Globus pallidus (tissue), 1 donor: ENCODE measurements at places on chromosomes 13 and 19.

DNA sequence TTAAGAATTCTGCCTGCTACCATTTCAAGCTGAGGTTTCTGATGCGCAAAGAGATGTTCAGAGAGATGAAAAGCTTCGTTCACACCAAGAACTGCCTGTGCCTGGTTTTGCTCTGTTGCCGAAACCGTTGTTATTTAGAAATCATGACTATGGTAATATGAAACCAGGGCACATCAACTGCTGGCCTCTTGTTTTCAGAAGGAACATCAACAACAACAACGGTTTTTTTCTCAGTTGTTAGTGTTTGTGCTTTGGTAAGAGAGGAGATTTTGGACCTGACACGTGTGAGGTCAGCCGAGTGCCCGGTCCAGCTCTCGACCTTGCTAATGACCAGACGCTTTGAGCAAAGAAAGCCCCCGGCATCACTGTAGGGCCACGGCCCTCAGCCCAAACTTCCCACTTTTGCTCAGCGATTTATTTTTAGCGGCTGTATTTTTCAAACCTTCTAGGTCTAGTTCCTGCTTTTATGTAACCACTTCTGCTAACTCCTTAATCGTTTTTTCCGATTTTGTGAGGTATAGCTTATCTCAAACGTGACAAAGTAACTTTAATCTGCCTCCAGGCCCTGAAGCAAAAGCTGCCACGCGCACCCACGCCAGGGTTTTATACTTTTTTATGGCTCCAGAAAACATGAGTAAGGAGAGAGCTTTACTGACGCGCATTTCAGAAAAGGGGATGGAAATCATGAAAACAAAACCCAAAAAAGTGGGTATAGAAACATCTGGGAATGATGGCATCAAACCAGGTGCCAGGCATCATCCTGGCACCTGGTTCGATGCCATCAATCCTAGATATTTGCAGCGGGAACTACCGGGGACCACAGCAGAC, 42.0 kb downstream of the KLF2 start:
- peak; percentile 20 for DNase-seq

DNA sequence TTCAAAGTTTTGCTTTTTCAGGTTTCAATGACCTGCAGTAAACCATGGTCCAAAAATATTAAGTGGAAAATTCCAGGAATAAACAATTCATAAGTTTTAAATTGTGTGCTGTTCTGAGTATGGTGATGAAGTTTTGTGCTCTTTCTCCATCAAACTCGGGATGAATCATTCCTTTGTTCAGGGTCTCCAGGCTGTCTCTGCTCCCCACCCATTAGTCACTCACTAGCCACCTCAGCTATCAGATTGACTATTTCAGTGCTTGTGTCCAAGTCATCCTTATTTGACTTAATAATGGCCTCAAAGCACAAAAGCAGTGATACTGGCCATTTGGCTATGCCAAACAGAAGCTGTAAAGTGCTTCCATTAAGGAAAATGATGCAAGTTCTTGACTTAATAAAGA, 1140.4 kb downstream of the EFNB2 start:
- DNase-seq, result no peak

DNA sequence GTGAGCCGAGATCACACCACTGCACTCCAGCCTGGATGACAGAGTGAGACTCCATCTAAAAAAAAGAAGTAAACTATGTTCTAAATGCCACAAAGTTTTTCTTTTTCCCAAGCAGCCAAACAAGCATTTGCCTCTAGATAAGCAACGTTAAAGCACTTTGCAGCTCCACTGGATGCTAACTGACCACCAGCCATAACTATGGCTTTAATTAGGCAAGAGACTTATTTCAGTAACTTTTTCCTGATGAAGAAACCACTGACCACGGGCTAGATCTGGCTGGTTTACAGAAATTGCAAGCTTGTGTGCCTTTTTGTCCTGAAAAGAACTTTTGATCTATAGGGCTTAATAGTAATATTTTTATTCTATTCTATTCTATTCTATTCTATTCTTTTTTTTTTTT, 22.1 kb downstream of the CD70 start:
- DNase-seq, result no peak

DNA sequence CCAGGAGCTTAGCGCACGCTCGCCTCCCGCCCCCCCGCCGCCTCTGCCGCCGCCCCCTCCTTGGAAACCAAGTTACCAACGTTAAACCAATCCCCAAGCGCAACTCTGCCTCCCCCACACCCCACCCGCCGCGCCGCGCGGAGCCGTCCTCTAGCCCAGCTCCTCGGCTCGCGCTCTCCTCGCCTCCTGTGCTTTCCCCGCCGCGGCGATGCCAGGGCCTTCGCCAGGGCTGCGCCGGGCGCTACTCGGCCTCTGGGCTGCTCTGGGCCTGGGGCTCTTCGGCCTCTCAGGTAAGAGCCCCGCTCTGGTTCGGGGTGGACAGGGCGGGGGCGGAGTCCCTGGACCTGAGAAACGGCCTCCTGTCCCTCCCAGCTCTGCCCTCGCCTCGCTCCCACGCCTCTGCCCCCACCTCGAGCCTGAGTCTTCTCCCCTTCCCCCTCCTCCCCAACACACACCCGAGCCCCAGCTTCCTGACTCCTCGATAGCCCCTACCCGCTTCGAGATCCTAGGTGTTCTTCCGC, at the start of gene ICAM5:
Gene ICAM5, plus strand, starts transcription at position 117 of the 521 bp plus-strand sequence. Its CDS starts 92 bp downstream, at position 209.
- no peak for DNase-seq
